ENCODE measurements at places on chromosomes 4 and X.
A peak's percentile ranks its signal among the peaks of the same experiment; 100 is the strongest.

DNA sequence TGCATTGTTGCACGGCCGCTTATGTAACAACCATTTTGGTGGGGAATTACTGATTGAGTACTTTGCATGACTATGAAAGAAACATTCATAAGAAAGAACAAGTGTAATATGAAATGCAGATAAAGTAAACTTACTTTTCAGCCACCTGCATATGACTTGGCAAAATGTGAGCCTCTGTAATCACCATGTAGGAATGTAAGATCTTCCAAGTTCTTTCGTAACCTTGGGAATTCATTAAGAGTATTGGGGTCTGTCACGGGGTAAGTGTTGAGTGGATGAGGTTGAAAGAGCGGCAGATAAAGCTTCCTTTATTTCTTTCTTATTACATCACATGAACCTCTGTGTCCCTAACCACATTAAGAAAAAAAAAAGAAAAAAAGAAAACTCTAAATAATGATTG, 348.5 kb upstream of the NR3C2 start:
- DNase-seq, result no peak

DNA sequence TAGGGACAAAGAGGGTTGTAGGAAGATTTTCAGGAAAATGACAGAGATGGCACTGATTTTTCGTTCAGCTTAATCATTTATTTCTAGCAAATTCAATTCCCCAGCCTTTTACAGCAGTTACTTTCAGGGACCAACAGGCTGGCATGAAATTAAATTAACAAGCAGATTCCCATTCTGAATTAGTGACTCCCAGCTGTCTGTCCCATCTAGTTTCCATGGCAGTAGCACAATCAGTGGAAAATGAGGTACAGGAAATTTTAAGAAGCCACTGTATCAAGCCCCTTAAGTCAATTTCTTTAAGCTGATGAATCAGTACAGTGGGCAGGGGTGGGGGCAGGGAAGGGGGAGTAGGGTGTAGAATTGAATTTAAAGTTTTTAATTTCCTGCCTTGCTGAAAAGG, 121.1 kb upstream of the TEX13C start:
- no peak for DNase-seq

DNA sequence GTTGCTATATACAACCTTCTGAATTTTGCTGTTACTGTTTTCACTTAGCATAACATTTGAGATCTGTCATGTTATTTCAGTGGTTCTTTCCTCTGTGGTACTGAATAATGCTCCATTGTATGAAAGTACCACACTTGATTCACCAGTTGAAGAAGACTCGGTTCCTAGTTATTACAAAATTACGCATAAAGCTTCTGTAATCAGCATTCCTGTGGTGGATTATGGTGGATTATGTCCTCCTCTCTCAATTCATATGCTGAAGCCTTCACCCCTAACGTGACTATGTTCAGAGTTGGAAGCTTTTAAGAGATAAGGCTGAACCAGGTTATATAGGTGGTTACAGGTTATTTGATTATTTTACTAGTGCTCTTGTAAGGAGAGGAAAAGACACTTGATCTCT, 2143.5 kb upstream of the AGA start:
- no peak for DNase-seq

- no peak for DNase-seq
These were observed 147.7 kb downstream of the CPEB2 start for GRCh38 chr4:15149839-15150592.

DNA sequence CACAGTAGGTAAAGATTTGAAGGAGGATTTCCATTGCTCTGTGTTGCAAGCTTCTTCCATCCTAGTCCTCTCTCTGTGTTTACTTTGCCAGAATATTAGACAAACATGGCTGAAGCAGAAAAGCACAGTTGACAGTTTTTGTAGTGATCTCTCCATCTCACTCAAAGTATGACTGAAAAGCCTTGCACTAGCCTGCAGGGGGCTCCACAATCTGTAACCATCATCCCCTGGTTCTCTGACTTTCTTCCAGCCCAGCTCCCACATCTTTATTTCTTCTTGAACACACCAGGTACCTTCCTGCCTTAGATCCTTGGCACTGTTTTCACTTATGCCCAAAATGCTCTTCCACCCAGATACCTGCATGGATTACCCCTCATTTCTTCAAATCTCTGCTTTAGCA, 34.1 kb upstream of the HHIP start:
- DNase-seq, result no peak

DNA sequence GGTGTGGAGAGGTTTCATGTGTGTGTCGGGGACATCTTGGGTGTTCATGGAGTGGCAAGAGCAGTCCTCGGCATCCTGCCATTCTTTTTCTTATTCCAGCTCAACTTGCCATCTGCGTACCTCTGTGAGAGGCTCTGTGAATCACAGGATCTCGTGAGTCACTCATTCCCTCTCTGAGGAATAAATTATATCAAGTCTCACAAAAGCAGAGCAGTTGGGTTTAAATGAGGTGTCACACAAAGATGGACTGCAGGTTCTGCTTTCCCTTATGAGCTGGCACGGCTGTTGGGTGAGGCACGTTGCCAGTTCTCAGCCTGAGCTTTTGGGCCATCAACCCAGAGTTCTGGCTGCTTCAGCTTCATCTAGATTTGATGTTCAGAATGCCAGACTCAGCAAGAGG, 6.8 kb upstream of the OCIAD2 start:
- DNase-seq, result no peak

- DNase-seq, result no peak
These were observed 336.6 kb upstream of the MAD2L1 start for GRCh38 chr4:120403296-120403695.

DNA sequence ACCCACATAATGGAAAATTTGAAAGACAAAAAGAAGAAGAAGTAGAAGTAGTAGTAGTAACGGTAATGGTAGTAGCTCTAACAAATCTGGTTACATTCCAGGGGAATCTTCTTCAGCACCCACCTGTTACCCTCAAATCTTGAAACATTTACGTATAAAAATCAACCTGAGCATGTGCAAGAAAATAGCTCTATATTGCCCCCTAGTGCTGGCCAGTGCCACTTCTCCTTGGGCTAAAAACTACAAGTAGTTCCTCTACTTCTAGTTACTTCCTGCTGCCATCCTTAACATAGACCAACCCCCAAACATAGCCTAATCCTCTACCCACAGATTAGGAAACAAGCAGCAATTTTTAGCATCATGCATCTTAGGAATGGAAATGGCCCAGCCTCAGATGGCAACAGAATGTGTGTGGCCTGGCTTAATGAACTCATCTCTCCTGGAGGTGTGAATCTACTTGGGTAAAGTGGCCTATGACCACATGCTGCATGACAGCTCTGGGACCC, 3.1 kb downstream of the PDGFC start:
- DNase-seq, result peak; percentile 4

- DNase-seq, result no peak
These were observed 15.7 kb upstream of the NDST3 start for GRCh38 chr4:118018381-118019145.
